ENCODE measurements at places on chromosomes 12 and 14.

GRCh38 chr14:66361013-66361412 lies 125.2 kb upstream of the CCDC196 start:
- DNase-seq: no peak

DNA sequence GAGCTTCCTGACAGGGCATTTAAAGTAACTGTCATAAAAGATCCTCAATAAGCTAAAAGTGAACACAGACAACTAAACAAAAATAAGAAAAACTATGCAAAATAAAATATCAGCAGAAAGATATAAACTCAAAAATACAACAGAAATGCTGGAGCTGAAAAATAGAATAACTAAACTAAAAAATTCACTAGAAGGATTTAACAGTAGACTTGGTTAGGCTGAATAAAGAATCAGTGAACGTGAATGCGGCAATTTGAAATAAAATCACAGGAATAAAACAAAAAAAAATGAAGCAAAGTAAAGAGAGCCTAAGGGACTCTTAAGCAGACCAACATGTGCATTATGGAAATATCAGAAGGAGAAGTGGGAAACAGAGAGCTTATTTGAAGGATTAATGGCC lies 74.6 kb downstream of the EGLN3 start:
- no peak for DNase-seq

GRCh38 chr14:81068176-81068782 lies 112.9 kb downstream of the TSHR start:
- DNase-seq: no peak

- no peak for DNase-seq
Observed at GRCh38 chr14:47874350-47874749, 198.9 kb upstream of the MDGA2 start.

- DNase-seq: no peak
Observed at GRCh38 chr14:98101323-98101722, 1170.7 kb downstream of the BCL11B start.

- no peak for DNase-seq
Observed at GRCh38 chr12:6273541-6274230, 36.8 kb upstream of the PLEKHG6 start.

GRCh38 chr14:24269368-24269767 lies 2.0 kb downstream of the RABGGTA start:
- no peak for DNase-seq

GRCh38 chr12:32089586-32089985 lies 17.1 kb upstream of the BICD1 start:
- no peak for DNase-seq

DNA sequence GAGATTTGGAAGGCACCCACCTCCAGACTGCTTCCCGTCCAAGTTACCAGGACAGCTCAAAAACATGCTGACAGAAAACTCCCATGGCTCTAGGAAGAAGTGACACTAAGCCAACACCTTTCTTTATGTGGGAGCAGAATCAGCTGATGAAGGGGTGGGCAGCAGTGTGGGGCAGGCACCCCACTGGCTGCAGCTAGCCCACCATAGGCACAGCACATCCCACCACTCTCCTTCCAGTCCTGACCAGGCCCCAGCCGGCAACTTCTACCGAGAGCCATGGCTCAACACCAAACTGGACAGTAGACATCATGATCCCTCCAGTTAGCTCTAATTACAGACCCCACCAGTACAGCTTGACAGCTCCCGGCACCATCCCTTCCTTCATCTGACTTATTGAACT lies 45.0 kb downstream of the SH2B3 start:
- DNase-seq: no peak

GRCh38 chr12:116624516-116624915 lies 65.3 kb downstream of the MAP1LC3B2 start:
- DNase-seq: no peak

GRCh38 chr12:34204830-34205285 lies 182.6 kb downstream of the ALG10 start:
- no peak for DNase-seq

- no peak for DNase-seq
Observed at GRCh38 chr12:79614730-79615129, 76.0 kb downstream of the PAWR start.

- DNase-seq: no peak
Observed at GRCh38 chr14:92982956-92983355, 60.0 kb downstream of the CHGA start.

DNA sequence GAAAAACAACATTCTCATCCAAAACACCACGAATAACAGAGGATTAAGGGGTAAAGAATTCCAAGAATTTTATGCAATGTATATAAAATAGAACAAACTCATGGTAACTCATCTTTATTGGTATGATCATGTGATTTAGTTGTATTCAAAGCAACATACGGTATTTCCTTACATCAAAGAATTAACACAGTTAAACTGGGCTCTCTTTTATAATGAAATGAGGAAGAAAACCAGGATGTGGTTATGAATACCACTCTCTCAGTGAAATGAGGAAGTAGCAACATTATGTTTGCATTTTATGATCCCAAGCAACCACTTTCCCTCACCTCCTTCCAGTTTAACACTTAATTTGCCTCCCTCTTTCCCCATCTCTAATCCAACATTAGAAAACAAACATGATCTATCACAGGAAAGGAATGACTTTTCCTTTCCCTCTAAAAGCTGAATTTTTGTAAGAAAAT lies 22.9 kb downstream of the SPTLC2 start:
- no peak for DNase-seq

- DNase-seq: no peak
Observed at GRCh38 chr14:93744876-93745275, 43.4 kb downstream of the PRIMA1 start.

DNA sequence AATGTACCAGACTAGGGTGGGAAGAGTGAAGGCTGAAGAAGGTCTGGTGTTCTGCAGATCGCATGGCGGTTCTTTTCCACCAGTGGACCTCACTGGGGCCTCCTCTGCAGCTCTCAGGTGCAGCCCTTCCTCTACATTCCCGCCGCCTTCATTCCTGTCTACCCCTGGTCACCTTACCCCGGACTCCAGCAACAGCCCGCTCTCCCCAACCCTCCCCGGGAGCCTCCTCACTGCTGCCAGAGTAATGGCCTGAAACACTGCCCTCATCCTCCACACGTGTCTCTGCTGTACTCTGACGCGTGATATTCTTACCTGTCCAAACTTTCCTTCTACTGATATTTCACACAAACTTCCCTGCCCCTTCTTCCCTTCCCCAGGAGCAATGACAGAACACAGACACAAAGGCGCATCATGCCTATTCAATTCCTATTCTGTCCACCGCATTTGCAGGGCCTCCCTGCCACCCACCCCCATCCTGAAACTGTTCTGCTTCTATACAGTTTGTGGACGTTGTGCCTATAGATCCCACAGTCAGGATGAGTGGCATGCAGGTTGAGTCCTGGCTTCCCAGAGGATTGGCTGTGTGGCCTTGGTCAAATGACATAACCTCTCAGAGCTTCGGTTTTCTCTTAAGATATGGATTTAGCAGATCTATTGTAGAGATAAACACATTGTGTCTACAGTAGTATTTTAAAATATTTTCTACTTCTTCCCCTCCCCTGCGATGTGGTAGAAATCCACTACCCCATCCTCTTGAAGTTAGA lies 1.7 kb upstream of the NUAK1 start:
- no peak for DNase-seq

DNA sequence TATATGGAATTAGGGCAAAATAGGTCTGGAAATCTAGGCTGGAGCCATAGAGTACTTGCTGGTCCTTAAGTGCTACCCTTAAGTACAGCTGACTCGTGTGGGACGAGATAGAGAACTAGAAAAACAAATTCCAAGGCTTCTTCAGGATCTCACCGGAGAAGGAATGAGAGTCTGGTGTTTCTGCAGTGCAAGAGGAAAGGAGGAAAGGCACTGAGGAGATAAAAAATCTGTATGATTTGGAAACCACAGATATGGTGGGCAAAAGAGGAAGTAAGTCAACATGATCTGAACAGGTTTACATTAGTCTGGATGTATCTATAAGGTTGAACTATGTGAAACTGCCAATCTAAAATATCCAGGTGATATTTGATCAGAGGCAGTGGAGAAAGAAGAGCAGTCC lies 134.4 kb upstream of the SOX5 start:
- no peak for DNase-seq

DNA sequence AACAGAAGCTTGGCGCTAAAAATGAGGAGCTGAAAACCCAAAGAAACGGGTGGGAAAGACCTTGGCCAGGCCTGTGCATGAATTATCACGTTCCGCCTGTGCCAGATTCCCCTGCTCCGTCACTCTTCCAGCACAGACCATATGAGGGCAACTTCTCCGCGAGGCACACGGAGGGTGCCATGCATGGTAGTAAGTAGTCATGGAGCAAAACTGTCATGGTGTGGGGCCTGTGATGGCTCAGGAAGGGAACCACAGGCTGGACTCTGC lies 148.2 kb downstream of the ANO2 start:
- DNase-seq: no peak

- no peak for DNase-seq
Observed at GRCh38 chr12:69679119-69679518, 20.0 kb downstream of the BEST3 start.

GRCh38 chr14:40058901-40059897 lies 627.0 kb upstream of the FBXO33 start:
- no peak for DNase-seq

- peak; percentile 28 for DNase-seq
Observed at GRCh38 chr12:59365133-59365532, 230.7 kb upstream of the SLC16A7 start.

DNA sequence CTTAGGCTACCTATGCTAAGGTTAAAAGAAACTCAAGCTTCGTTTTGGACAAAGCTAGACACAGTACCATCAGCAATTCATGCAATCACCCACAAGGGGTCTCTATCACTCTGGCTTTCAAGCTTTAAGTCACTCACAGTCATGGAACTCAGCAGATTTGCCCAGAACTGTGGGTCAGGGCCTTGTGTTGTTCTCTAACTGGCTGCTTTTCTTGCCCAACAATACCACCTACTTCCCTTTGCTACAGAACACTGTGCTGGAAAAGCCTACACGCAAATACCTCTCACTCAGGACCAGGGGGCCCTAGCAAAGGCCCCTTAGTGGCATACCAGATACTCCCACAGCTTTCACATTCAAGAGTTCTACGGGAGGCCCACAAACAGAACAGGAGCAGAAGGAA lies 9.1 kb downstream of the NEMP1 start:
- peak; percentile 58 for DNase-seq

- no peak for DNase-seq
Observed at GRCh38 chr14:22648506-22648905, 4.4 kb upstream of the OR6J1 start.

- DNase-seq: no peak
Observed at GRCh38 chr14:98908050-98908449, 363.9 kb downstream of the BCL11B start.
